ENCODE measurements at places on chromosomes 12 and 14.

GRCh38 chr14:92633724-92634123 is 114.7 kb downstream of the LGMN start:
- DNase-seq = no peak

DNA sequence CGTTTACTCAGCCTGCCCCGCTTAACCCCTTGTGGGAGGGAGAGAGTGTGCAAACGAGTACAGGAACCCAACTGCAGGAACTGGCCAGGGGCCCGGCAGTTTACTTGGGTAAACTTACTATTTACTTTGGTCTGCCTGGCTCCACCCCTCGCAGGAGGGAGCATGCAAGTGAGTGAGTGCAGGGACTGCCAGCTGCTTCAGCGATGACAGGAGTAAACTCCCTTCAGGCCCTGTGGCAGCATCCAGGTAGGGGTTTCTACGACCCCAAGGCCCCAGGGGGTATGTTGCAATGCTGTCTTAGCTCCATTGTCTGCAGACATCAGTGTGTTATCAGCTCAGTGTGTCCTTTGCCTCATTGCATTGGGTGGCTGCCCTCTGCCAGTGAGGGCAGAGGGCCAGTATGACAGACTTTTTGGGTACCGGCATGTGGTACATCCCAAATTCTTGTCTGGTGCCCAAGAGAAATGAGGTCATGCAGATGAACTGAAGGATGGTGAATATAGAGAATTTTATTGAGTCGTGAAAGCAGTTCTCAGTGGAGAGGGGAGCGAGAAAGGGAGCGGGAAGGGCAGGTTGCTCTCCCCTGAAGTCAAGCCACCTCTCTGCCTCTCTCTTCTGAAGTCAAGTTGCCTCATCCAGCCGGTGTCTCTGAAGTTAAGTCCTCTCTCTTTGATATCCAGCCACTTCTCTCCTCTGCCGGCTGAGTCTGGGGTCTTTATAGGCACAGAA is 181.8 kb downstream of the FUT8 start:
- DNase-seq = no peak

DNA sequence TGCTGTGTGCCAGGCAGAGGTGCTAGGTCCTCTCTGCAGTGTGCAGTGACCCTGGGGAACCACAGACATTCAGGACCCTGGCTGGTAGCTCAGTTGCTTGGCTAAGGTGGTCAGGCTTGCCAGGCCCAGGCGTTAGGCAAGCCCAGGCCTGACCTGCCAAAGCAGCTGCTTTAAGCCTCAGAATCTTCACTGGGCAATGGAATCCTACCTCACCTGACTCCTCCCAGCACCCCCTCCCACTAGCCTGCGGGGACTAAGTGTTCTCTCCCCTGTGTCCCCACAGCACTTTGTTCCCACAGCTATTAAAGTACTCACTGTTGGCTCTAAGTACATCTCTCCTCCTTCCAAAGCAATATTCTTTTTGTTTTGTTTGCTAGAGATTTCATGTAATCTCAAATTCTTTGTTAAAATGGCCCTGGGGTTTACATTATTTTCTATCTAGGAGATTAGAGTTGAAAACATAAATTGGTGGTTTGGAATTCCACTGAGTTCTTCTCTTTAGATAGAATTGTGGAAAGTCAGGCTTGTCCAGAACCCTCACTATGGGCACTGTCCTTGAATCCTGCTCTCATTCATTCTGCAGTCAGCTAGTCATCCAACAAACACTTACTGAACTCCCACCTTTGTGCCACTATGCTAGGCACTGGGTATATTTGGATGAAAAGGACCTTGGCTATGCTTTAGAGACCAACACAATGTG is 44.4 kb downstream of the DGLUCY start:
- no peak for DNase-seq

GRCh38 chr12:1054117-1054870 is 63.3 kb downstream of the ERC1 start:
- DNase-seq = no peak

DNA sequence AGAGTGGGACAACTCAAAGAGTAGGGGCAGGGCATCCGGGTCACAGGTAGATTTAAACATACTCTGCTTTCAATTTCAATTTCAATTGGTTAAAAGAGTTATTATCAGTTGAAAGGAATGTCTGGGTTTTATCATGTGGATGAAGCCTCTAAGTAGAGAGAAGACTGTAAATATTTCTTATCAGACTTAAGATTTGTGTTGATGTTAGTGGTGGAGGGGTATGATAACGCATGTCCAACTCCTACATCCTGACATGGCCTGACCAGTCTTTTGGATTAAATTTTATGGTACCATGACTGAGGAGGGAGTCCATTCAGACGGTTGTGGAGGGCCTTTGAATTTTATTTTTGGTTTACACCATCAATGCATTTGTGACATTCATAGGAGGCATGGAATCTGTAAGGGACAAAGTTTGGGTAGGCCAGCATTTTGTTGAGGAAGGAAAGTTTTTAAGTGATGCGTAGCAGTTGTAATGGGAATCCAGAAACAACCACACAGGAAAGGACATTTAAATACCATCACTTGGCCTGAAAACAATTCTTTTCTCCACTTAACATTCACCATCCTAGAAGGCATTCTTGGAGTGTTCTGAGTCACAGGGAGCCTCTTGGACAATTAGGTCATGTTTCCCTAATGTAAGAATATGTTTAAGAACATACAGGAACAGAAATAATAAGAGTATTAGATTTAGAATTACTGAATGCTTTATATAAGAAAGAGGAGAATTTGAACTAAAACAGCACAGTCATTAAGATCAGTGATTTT is 371.9 kb downstream of the ATP23 start:
- peak; percentile 34 for DNase-seq

GRCh38 chr12:105907982-105908381 is 230.8 kb downstream of the NUAK1 start:
- no peak for DNase-seq

GRCh38 chr12:89947437-89948270 is 239.0 kb upstream of the ATP2B1 start:
- DNase-seq = peak; percentile 71

- no peak for DNase-seq
These were observed 56.4 kb downstream of the STON2 start for GRCh38 chr14:81343701-81344100.

- DNase-seq = no peak
These were observed 51.2 kb downstream of the SVOP start for GRCh38 chr12:108969622-108970021.

GRCh38 chr14:51880835-51881580 is 20.6 kb downstream of the GNG2 start:
- DNase-seq = no peak

GRCh38 chr14:33230021-33230420 is 291.3 kb downstream of the NPAS3 start:
- DNase-seq = no peak

DNA sequence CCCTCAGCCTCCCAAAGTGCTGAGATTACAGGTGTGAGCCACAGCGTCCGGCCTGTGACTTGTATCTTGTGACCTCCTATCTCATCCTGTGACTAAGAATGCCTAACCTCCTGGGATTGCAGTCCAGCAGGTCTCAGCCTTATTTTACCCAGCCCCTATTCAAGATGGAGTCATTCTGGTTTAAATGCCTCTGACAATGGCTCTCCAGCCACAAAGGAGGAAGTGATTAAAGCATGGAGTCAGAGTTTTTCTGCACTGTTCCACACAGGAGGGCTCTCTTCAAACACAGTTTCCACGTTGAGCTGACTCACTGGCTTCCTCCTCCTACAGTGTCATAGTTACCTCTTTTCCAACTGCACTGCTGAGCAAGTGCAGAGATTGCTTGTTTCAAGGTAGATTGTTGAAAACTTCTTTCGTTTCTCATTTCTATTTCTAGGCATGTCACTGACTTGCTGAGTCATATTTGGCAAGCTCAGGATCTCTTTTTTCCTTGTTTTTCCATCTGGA is 383.8 kb downstream of the PCNX1 start:
- DNase-seq = peak; percentile 8

DNA sequence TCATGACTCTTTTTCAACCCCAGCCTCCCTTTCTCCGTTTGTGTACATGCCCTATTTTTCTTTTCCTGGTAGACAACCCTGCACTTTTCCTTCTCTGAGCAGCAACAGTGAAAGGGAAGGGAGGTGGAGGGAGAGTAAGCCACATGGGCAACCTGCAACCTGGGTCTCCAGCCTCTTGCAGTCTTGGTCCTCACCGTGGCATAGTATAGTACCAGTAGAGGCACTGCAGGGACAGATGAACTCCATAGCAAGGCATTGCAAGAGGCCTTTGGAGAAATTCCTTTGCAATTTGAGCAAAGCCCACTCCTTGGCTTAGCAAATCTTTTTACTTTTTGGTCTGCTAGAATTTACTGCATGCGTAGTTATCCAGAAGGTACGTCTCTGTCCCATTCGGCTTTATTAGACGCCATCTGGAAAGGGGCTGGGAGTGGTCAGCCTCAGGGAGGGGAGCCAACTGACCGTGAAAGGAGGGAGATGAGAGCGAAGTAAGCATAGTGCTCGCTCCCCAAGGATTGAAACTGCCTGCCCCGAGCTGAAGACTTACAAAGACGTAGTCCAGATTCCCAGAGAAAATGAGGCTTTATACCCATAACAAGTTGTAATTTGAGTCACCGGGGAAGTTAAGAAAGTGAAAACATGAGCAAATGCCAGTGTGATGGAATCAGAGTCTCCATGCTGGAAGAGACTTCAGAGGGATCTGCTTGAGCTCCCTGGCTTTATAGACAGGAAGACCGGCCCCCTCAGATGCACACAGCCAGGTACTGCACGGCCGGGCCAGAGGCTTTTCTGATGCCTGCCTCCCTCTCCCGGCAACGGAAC is 332.0 kb downstream of the CACNA1C start:
- DNase-seq = peak; percentile 57

GRCh38 chr12:66716522-66716921 is 37.6 kb upstream of the GRIP1 start:
- no peak for DNase-seq

DNA sequence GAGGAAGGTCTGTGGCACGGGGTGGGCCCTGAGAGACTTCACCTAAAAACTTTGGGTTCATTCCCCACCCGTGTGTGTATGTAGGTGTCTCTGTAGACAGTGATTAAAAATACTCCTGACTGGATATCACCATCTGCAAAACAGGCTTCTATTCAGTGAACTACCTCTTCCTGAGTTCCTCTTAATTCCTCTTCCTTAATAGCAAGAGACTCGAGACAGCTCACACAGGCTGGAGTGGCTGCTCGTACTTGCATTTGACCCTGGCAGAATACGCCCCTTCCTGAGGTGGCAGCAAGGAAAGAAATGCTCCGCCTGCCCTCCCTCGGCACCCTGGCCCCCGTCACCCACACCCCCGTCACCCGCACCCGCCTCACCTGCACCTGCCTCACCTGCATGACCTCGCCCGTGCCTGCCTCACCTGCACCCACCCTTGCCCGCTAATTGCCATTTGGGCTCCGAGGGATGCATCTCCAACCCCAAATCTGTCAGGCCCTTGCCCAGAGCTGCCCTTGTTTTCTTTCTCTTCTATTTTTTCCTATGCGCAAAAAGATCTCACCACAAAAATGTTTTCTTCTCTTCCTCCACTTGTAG is 90.0 kb downstream of the FBXL14 start:
- no peak for DNase-seq

GRCh38 chr12:75975702-75976101 is 55.9 kb downstream of the PHLDA1 start:
- no peak for DNase-seq

- no peak for DNase-seq
These were observed 13.7 kb upstream of the ITGA5 start for GRCh38 chr12:54432815-54433164.

DNA sequence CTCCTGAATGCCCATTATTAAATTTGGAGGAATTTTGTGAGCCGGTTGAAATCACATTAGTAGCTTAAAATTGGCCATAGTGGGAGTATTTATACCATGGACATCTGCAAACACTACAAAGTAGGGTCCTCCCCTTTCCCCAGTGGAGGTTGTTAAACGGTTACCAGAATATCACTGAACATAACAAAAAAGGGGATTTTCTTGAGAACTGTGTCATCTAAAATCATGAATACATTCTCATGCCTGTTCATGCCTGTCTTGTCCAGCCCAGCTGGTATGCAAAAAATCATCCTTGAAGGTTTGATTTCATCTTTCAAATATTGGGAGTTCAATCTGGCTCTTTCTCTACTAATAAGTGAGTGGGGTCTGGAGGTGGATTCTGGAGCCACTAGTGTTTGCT is 96.4 kb downstream of the OTOGL start:
- DNase-seq = no peak

GRCh38 chr12:102407776-102408486 is 72.4 kb downstream of the IGF1 start:
- DNase-seq = no peak

DNA sequence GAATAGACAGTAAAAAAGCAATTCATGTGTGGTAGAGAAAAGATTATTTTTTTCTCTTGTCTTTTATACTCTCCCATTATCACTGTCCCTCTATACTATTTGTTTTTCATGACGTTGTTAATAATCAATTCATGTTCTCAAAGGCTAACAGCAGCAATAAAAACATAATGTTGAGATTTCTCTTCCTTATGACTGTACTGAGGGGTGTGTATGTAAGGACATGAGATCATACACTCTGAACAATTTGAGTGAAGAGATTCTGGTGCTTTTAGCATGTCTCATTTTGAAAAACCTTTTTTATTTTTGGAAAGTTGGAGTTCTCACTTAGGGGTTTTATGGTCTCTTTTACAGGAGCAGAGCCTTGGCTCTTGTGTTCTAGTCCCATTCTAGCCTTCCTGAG is 3.8 kb upstream of the TSPAN8 start:
- no peak for DNase-seq

DNA sequence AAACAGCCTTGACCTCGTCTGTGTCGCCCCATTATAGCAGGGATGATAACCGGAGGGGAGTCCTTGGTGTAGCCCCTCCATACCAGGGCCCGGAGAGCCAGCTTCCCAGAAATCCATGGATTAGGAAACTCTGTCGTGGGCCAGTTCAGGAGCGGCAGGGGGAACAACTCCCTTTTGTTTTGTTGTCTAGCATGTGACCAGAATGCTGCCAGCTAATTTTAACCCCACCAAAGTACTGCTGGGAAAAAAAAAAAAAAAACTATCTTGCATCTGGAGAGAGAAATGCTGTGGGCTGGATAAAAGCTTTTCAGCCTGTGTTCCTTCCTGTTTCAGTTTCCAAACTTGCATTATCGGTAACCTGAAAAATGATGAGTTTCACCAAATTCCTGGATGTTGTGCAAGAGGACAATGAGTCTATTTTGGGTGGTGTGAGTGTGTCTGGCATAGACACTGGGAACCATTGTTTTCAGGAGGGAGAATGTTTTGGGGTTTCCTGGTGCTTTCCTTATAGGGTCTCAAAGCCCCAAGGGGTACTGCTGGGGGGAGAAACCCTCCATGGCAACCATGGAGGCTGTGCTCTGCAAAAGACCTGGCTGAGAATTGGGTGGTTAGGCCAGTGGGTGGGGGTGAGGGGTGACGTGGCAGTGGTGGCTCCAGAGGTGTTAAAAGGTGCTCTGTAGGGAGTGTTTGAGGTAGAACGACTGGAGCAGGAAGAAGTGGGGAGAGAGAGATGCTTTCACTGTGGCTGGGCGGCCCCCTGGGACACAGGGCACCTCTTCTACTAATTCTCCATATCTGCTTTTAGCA is 14.9 kb upstream of the IRF2BPL start:
- DNase-seq = peak; percentile 78

- DNase-seq = no peak
These were observed 367.8 kb upstream of the CLEC14A start for GRCh38 chr14:38623661-38624060.

All from fibroblast of the conjunctiva (primary cell).